ENCODE measurements at places on chromosomes 2 and 18.

GRCh38 chr2:174613531-174613930 lies 15.9 kb upstream of the WIPF1 start:
- DNase-seq = no peak

DNA sequence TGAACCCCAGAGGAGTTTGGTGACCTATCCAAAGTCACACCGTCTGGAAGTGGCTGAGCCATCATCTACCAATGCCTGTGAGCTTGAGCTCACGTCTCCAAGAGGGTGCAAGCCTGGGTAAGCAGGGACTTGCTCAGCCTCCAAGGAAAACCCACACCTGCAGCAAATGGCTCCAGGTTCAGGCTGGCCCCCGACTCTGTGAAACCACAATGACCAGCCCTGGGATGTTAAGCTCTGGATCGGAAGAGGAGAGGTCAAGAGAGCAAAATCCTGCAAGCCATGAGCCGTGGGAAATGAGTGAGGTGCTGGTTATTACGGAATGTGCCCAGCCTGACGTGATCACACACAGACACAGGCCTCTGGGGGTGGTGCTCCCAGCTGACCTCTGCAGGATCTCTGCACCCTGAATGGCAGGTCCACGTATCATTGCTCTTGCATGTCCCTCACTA lies 94.1 kb upstream of the OTOS start:
- DNase-seq = peak; percentile 33

- DNase-seq = peak; percentile 82
Measured at GRCh38 chr2:191038241-191038725, 24.3 kb upstream of the STAT1 start.

DNA sequence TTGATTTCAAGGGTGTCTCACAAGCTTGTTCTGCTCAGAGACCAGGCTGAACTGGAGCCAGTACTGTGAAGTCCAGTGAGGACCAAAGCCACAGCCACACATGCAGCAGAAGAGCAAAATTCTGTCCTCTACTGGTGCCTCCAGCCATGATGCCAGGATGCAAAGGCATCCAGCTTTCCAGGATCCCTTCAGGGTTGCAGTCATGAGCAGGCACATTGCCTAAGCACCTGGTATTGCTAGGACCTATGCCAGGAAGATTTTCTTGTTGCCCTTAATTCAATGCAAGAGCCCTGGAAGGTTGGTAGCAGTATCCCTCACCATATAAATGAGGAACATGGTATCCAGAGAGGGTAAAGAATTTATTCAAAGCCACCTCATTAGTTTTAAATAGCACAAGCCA lies 78.9 kb upstream of the CYRIA start:
- no peak for DNase-seq

DNA sequence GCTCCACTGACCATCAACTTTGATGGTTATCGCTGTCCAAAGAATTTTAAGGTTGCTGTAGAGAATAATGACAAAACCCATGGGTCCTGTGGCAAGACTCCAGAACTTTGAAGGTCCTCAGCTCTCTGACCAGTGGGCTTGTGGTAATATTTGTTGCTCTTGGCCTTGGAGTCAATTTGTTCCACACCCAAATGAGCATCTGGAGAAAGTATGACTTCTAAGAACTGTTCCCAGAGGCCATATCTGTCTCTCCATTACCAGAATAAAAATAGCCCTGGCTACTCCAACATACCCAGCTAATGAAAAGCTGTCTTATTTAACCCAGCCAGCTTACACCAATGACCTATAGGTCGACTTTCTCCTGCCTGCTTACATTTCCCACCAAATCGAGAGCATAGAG lies 466.4 kb downstream of the MEIS1 start:
- peak; percentile 75 for DNase-seq

- DNase-seq = peak; percentile 68
Measured at GRCh38 chr2:173647681-173648311, 293.1 kb downstream of the CDCA7 start.

GRCh38 chr2:100813527-100813926 lies 6.4 kb upstream of the NPAS2 start:
- peak; percentile 62 for DNase-seq

- no peak for DNase-seq
Measured at GRCh38 chr2:134706587-134707329, 12.0 kb downstream of the TMEM163 start.

DNA sequence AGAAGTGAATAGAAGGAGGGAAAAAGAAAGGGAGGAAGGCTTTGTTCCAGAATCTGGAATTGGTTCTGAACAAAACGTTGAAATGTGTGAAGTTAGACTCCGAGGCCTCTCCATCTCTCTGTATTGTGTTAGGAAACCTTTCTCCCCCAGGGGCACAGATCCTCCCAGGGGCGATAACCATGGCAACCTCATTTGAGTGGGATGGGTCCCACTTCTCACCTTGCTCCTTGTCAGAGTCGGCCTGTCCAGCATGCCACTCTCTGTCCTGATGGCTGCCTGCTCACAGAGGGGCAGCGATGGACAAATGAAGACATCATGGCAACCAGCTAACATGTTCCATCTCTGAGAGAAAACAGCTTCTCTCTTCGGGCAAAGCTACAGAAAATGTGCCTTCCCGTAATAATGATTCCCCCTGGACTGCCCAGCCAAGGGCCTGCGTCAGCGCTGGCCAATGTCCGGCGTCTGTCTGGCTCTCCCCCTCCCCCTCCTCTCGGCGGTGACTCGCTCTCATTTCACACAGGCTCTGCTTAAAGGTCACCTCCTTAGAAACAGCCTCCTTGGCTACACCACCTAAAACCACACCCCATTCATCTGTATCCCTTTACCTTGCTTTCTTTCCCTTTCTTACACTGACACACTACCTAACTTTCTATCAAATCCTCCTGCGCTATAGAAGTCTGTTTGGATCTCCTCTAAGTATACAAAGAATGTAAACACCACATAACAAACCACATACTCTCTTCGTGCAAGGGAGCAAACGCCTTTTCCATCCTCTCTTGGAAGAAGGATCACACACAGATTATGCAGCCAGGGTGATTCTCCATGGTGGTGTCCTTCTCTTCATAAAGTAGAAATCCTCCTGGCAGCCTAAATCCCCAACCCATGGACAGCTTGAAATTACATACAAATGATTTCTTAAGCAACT lies 32.1 kb upstream of the TTC39C start:
- peak; percentile 63 for DNase-seq

DNA sequence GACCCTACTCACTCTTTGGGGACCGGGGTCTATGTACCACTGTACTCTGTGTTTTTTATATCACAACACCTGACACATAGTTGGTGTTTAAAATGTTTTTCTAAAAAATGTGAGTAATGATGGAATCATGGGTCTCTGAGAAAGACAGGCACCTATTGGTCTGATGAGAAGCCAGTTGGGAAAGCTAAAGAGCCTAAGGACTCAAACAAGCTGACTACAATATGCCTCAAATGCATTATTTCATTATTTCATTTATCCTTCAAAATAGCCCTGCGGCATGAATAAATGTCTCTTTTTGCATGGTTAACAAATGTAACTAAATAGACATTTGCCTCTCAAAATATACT lies 102.9 kb upstream of the SCN1A start:
- DNase-seq = no peak

- DNase-seq = no peak
Measured at GRCh38 chr2:68387408-68388350, 22.6 kb downstream of the PLEK start.

- no peak for DNase-seq
Measured at GRCh38 chr18:39529358-39529757, 1963.8 kb upstream of the CELF4 start.

GRCh38 chr2:151758744-151759143 lies 24.5 kb upstream of the NEB start:
- DNase-seq = no peak

GRCh38 chr18:13191031-13191430 lies 27.5 kb upstream of the LDLRAD4 start:
- no peak for DNase-seq

- no peak for DNase-seq
Measured at GRCh38 chr2:195686564-195686963, 29.5 kb downstream of the SLC39A10 start.

GRCh38 chr2:69081001-69081580 lies 68.1 kb downstream of the ANTXR1 start:
- no peak for DNase-seq

DNA sequence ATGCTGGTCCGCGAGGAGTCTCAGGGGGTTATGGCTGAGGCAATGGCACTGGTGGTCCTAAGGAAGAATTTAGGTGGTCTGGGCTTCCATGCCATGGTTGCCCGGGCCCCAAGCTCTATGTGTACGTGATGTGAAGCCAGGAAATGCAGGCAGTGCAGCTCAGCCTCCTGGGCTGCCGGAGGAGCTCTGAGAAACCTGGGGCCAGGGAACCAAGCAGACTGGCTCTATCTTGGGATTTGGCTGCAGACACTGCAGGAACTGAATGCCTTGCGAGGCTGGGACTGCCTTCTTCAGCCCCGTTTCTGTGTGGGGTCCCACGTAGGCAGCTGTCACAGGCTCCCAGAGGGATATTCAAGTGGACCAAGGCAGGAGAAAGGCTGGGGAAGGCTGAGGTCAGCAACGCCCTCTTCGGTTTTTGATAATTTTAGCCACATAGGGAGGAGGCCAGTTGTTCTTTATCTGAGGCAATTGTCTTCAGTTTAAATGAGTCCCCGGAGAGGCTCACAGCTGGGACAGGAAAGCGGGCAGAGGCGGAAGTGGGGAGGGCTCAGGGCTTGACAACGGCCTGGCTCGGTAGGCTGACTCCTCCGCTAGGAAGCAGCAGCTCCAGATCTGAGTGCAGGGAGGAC lies 77.7 kb downstream of the RHOB start:
- DNase-seq = no peak

- no peak for DNase-seq
Measured at GRCh38 chr2:165007161-165007744, 51.9 kb upstream of the SLC38A11 start.

DNA sequence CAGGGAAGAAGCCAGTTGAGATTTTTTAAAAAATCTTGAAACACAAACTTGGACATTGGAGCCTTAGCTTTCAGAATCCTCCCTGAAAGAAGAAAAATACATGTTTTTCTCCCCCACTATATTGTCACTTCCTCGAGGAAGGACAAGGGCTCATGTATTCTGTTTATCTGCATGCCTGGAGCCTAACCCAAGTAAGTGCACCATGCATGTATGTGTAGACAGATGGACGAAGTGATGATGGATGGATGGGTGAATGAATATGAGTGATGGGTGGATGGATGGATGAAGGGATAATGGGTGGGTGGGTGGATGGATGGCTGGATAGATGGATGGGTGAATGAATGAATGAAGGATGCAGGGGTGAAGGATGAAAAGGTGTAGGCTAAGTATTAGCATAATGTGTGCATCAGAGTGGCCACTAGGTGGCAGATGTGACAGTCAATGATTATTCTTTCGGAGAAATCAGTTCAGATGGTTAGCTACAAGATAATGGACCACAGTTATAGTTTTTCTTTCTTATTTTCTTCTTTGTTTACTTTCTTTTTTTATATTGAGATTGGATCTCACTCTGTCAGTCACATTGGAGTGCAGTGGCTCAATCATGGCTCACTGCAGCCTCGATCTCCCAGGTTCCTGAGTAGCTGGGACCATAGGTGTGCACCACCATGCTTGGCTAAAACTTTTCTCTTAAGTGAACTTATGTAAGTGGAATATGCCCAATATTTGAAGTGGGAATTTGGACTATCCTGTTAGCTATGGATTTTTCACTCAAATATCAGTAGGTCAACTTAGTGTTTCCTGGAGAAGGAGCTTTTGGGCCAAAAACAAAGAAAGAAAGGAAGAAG lies 18.5 kb upstream of the CCDC93 start:
- DNase-seq = peak; percentile 38

DNA sequence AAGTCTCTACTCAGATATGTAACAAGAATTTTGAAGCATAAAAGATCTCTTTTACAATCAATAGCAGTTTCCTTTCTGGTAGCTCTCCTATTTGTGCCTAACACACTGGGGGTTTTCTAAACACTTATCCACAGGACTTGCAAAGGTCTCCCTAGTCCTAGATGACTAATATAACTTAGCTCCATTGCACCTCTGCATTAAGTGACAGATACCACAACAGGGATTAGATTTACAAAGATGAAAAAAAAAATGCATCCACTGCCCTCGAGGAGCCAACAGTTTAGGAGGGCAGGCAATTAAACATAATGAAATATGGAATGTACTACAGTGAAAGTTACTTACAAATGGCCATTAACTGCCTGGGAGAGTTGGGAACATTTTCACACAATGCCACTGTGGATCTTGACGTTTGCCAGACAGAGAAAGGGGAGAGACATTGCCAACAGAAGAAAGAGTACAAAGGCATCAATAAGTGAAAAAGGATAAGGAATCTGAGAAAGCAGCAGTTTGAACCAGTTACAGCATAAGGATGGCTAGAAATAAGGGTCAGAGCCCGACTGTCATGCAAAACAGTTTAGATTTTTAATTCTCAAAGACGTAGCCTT lies 14.3 kb downstream of the PPP3R1 start:
- peak; percentile 26 for DNase-seq

GRCh38 chr2:220068846-220069245 lies 441.4 kb downstream of the SLC4A3 start:
- no peak for DNase-seq

DNA sequence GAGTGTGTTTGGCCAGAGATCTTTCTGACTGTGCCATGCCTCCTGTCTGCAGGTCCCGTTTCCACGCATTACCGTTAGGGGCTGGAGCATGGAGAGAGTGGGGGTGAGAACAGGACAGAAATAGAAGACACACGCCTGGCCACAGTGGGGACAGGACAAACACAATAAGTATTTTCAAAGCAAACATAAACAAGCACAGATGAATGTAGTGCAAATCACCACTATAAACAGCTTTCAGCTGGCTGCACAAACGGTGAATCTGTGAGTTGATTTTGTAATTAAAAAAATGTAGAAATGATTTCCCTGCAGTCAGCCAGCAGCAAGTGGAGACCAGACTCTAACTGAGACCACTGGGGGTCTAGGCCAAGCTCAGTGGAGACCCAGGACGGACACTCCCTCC lies 6.8 kb downstream of the KCNK3 start:
- DNase-seq = no peak

- no peak for DNase-seq
Measured at GRCh38 chr2:217366266-217366895, 506.5 kb upstream of the TNP1 start.

GRCh38 chr18:63365876-63366212 lies 1.2 kb downstream of the KDSR start:
- DNase-seq = peak; percentile 19

- no peak for DNase-seq
Measured at GRCh38 chr2:159539701-159540100, 76.6 kb downstream of the BAZ2B start.

DNA sequence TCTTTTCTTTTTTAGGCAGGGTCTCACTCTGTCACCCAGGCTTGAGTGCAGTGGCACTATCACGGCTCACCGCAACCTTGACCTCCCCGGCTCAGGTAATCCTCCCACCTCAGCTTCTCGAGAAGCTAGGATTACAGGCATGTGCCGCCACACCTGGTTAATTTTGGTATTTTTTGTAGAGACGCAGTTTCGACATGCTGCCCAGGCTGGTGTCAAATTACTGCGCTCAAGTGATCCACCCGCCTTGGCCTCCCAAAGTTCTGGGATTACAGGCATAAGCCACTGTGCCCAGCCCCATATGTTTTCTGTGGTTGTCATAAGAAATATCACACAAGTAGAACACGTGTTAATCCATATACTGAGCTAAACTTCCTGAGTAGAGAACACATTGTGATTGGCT lies 14.6 kb downstream of the ENOSF1 start:
- peak; percentile 10 for DNase-seq

GRCh38 chr18:22109535-22109934 lies 59.9 kb upstream of the GATA6 start:
- no peak for DNase-seq

GRCh38 chr2:152426801-152427200 lies 91.8 kb downstream of the FMNL2 start:
- DNase-seq = no peak
